Skin of body (tissue), 3 donors: ENCODE measurements at places on chromosomes 3 and 15. TPM values are rescaled to one million over a fixed set of nuclear protein-coding genes. Genes with fewer than 3 reads are reported as not detected.

DNA sequence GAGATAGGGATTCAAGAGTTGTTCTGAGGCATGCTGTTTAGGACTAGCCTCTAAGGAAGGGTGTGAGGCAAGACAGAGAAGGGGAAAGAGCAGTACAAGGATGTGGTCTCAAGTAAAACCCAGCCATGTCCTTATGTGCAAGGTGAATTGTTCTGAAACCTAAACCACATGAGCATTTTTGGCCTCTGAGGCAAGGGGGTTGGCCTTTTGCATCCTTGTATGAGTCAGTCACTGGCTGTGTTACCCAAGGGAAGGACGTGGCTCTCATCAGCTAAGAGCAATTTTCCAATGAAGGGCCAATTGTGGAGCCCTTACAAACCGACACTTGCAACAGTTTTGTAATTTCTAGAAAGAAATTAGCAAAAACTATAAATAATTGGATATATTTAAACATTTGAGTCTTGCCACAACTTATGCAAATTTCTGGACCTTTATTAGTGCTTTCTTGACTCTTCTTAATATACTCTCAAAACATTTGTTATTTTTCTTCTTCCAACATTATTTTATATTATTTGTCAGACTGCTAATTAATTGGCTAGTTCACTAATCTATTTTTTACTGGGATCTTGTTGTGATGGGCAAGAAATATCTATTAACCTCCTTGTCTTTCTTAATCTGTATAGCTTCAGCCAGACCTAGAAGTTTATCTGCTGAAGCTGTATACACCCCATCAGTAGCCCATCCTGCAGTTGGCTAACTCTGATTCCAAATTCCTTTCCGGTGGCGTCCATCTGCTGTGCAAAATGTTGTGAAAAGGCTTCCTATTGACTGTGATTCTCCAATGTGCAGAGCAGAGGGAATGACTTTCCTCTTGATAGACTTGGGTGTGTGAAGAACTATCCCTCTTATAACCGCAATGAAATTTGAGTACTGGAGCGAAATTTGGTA is 97.7 kb upstream of the P2RY1 start:
- DNase-seq, result no peak

SPATA16 gene
- not detected for total RNA-seq

GRCh38 chr15:86446253-86446640 is 366.6 kb downstream of the AGBL1 start:
- no peak for DNase-seq

PRSS50 gene
- total RNA-seq, result 0.89 TPM

- no peak for DNase-seq
These were observed 188.4 kb downstream of the SATB1 start for GRCh38 chr3:18236726-18237125.

CEMIP gene
- 6.5 TPM for total RNA-seq

HRG gene
- total RNA-seq, result not detected

DNA sequence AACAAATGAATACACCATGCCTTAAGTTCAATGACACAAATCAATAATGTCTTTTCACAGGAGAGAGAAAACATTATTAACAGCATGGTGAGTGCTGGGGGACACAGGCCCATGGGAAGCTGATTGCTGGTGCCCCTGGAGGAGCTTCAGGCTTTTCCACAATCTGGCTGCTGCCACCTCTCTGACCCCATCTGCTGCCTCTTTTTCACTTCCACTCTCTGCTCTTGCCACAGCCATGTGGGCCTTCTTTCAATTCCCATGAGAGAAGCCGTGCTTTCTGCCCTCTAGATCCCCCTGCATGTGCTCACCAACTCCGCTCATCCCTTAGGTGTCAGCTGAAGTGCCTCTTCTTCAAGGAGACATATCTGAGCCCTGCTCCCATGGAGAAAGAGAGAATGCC is 21.0 kb upstream of the CTXND1 start:
- no peak for DNase-seq

DPH6 gene
- 18.0 TPM for total RNA-seq

- no peak for DNase-seq
These were observed 49.8 kb upstream of the SYN2 start for GRCh38 chr3:11954312-11954934.

- DNase-seq, result no peak
These were observed 136.8 kb downstream of the SNRK start for GRCh38 chr3:43423142-43423541.

DNA sequence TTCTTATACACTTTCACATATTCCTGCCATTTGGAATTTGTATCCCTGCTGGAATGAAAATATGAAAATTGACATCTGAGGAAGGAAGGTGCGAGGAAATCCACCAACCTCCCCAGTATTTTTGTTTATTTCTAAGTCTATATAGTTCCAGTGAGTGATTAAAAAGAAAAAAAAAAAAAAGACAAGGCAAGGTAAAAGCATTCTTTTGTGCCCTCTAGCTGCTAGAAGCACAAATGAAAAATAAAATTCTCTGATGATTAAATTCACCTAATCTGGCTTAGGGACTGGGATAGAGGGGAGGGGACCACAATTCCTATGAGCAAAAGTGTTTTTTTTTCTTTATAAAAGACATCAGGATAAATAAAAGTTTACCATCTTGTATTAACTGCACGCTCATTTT is 370.9 kb downstream of the NR2F2 start:
- no peak for DNase-seq

- no peak for DNase-seq
These were observed 6.4 kb downstream of the IQSEC1 start for GRCh38 chr3:13066834-13067233.

DNA sequence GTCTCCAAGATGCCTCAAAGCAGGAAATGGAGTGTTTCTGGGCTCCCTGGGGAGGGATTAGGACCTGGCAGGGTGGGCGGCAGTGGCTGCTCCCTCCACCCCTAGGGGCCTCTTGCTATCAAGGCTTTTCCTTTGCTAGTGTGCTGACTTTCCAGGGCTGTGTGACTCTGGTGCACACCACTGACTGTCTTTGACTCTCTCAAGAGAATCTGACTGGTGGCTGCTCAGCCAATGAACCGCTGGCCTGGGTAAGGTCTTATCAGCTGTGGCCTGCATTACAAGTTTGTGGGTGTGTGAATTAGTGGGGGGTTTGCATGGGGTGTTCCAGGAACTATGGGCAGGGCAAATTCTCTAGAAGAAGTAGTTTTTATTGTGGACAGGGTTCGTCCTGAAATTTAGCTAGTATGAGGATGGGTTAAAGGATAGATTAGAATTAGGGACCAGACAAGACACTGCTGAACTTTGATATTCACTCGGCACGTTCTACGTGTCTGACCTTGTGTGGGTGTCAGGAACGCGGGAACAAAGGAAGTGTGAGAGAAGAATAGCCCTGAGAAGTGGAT is 29.5 kb downstream of the SIAH2 start:
- no peak for DNase-seq

DNA sequence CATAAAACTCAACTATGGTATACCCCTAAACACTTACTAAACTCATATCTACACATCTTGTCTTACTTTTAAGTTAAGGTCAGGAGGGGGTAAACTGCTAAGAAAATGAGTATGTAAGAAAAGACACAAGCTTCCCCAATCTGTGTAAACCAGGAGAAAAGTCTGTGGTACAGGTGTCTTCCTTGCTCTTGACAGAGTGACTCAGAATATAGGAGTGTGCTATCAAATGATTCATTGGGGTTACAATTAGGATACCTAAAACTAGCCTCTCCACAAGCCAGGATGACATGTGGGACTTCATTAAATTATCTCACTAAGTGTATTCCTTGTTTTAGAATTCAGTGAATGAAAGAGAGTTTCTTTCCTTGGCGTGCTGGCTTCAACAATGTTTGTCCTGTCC is 274.8 kb downstream of the BBX start:
- no peak for DNase-seq

GRCh38 chr3:11495948-11496557 is 147.7 kb downstream of the VGLL4 start:
- peak; percentile 51 for DNase-seq

GRCh38 chr3:49664300-49664699 is 9.9 kb upstream of the APEH start:
- no peak for DNase-seq

GRCh38 chr3:71858503-71859122 is 73.7 kb upstream of the PROK2 start:
- no peak for DNase-seq

- peak; percentile 25 for DNase-seq
These were observed 31.1 kb downstream of the ACAN start for GRCh38 chr15:88834211-88834812.

FOXB1 gene
- not detected for total RNA-seq

- DNase-seq, result no peak
These were observed 533.5 kb downstream of the IGSF11 start for GRCh38 chr3:118501152-118501551.

DNA sequence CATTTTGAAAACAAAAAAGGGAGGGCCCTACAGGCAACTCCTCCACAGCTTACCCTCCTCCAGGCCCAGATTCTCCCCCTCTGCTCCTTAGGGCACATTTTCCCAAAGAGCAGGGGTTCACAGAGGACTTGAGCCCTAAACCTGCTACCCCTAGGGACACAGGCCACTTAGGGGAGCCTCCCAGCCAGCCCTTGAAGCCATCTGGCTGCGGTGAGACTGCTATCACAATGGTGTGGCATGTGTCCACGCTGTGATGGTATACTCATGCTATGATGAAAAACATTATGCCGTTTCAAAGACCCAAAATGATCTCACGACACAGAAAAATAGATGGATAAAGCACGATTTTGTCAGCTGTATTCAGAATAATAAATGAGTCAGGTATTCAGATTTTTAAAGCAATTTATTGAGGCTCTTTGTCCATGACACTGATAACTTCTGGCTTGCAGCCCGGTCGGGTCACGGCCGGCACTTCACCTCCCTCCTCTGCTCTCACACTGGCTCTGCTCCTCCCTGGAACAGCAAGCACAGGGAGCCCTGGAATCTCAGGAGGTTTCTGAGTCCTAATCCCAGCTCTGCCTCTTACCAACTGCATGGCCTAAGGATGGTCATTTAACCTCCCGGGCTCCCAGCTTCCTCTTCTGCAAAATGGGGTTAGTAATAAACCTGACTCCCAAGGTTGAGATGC is 115.3 kb downstream of the MEGF11 start:
- DNase-seq, result no peak

TM6SF1 gene
- 4.5 TPM for total RNA-seq

DNA sequence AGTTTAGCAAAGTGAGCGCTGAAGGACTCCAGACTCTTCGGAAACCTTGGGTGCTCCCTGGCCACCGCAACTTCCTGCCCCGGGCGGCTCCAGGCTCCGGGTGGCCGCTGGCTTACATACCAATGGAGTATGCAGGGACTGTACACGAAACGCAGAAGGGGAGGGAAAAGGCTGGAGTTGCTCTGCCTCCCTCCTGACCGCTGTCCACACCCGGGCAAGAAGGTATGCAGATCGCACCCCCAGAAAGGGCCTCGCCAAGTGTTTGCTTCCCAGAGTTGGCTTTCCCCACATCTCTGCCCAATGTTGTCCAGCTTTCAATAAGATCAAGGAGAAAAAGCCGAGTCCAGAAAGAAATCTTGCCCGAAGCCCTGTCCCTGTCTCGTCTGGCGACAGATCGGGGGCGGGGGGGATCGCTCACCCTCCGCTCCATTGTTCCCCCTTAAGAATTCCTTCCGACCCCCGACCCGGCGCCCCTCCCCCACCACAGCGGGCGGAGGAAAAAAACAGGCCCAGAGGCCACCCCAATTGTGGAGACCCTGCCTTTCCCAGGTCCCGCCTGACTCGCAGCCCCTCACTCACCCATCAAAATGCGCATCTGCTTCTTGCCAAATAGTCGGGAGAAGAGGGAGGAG is 533 bp downstream of the ARF4 start:
- DNase-seq, result peak; percentile 45

- no peak for DNase-seq
These were observed 151.3 kb downstream of the CADPS start for GRCh38 chr3:62723914-62724217.

DNA sequence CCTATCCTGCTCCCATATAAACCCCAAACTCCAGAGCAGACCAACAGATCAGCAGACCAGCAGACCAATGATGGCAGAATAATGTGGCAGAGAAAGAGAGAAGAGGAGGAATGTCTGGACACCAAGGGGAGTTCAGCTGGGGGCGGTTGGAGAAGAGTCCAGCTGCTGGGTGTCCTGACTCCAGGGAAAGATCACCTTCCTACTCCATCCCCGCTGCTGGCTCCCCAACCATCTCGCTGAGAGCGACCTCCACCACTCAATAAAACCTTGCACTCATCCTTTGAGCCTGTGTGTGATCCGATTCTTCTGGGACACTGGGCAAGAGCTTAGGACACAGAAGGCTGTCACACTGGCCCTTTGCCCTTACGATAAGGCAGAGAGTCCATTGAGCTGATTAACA is 12.8 kb upstream of the PLAAT1 start:
- no peak for DNase-seq

- DNase-seq, result no peak
These were observed 100.8 kb upstream of the SLC6A6 start for GRCh38 chr3:14301558-14301957.

DNA sequence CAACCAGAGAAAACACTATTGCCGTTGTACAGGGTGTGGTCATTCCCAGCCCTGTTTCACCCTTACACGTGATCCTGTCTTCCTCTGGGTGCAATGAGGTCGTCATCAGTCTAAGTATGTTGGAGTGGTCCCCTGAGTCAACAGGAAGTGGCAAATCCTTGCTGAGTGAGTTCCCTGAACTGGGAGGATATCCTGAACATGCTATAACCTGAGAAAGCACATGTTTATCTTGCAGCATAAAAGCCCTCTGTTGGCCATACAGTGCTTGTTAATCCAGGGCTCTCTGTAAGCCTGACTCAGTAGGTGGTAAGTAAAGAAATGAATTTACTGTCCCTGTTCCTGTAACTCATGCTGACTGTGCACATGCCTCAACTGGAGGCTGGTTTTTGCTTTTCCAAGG is 477.8 kb upstream of the RGMA start:
- DNase-seq, result no peak

DNA sequence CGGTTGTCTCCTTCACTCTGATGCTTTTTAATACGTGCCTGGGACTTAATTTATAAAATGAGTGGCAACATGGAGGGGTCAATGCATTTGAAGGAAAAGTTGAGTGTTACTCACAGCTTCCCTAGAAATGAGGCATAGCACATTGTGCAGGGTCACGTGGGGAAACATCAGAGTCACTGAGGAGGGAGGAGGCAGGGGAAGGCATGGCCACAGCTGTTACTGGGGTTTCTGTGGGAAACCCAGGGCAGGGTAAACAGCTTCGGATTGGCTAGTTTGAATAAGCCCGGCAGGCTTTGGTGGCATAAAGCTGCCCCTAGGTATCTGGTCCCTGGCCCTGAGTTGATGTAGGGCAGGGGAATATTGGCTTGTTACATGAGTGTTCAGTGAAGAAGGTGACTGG is 98.9 kb upstream of the ST8SIA2 start:
- DNase-seq, result no peak

DNA sequence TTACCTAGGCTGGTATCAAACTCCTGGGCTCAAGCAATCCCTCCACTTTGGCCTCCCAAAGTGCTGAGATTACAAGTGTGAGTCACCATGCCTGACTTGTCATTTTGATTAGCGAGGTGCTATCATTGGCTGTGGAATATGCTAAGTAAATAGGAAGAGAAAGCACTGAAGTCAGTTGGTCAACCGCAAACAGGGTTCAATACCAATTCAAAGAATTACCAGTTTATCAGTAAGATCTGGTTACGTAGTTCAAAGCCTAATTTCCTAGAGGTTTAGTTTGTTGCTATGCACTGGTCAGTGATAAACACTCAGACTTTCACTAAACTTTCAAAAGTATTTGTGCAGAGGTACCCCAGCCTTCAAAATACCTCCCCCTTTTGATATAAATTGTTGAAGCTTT is 29.5 kb downstream of the GLB1 start:
- no peak for DNase-seq

- DNase-seq, result no peak
These were observed 22.7 kb upstream of the ATP2B2 start for GRCh38 chr3:10528046-10528445.
